ENCODE measurements at places on chromosomes 3 and 15.

DNA sequence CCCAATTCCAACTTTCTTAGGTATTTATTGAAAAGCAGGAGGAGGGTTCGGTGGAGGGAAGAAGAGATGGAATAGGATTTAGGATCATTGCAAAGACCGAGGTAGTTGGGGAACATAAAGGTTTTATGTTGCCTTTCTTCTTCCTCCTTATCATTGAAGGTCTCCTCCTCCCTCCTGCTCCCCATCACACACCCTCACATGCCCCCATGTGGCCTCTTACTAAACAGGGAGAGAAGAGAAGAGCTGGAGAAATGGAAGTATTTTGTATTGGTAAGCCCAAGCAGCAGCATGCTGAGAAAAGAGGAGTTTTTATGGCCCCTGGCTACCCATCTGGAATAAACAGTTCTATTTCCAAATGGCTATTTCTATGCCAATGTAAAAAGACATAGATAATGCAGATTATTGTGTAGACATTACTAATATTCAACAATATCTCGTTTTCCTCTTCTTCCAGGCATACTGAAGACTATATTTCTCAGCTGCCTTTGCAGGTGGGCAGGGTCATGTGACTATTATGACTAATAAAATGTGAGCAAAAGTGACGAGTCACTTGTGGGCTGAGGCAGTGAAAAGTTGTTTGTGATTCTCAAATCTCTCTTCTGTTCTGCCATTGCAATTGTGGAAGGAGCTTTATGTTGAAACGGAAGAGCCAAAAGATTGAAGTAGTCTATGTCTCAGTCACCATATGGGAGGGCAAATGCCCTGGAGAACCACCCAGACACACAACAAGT, 5.2 kb upstream of the GPR176 start:
- no peak for DNase-seq

DNA sequence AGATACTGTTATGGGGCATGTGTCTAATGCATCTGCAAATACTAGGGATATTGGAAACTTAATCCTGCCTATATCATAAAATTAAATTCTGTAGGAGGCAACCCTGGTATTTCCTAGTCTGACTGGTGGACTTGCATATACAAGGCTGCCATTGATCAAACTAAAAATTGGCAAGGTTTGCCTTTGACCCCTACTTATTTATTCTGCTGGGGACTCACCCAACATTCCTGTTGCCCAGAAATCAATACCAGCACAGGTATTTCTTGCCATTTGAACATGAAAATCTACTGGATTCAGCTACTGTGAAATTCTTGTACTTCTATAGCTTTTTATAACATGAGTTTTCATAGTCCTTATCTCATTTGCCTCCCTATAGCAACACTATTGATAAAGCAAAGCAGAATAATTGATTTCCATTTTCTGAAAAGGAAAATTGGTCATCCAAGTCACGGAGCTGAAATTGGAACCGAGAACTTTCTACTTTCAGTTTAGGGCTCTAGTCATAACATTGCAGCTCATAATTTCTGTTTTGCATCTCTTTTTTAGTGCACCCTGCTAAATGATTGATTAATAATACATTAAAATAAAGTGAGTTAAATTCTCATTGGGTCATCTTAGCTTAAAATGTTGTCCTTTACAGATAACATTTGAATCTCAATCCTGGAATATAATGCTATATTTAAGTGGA, 365.2 kb downstream of the MFSD1 start:
- DNase-seq = no peak

DNA sequence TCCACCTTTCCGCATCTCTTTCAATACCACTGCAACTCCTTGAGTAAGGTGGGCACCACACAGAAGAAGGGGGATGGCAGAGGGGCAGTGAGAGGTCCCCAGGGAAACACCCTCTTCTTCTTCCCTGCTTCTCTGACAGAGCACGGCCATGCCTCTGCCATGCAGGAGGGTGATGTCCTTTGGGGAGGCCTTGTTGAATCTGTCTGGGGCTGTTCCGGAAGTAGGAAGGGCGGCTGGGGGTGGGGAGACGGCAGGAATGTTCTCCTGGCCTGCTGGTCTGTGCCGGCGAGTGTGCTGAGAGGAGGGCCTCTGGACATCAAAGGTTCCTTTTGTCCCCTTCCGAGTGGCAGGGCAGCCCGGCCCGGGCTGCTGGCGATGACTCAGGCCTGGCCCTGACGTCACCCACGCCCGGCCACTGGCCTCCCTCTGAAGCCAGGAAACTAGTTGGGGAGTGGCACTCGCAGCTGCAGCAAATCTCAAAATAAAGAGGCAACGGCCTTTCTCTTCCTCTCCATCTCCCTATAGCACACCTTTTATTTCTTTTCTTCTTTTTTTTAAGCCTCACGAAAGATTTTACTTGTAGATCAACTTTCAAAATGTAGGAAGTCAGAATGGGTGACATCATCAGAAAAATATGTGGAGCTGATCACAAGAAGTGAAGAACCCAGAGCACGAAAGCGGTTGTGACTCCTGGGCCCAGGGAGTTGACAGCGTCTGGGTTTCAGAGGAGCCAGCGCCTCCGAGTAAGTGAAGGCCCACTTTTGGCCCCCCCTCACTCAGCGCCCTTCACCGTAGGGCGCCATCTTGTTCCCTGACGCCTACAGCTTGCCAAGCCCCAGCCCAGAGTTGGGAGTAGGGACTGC, at the start of gene ZBTB38:
Gene ZBTB38 (plus strand): TSS at position 443 of the 863 bp plus-strand sequence. CDS start 73,885 bp downstream, outside the sequence.
- DNase-seq = peak; percentile 72

DNA sequence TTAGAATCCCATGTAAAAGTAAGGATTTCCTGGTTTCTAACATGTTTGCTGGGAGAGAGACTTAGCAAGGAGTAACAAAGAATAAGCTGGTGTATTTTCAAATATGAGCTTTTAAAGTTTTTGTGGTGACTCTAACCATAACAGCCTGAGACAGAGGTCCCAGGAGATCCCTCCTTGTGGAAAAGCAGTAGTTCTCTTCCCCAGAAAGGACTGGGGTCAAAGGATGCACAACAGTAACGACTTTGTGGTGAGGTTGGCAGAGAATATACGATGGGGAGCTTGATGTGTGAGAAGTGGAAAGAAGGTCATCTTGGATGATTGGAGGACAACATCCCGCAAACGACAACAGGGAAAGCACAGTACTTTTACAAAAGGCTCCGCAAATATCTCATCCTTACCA, 38.2 kb downstream of the ABHD5 start:
- DNase-seq = no peak

GRCh38 chr3:101495552-101495951, 17.5 kb downstream of the SENP7 start:
- DNase-seq = no peak

- no peak for DNase-seq
Measured at GRCh38 chr3:34886443-34886842, 752.9 kb upstream of the ARPP21 start.

DNA sequence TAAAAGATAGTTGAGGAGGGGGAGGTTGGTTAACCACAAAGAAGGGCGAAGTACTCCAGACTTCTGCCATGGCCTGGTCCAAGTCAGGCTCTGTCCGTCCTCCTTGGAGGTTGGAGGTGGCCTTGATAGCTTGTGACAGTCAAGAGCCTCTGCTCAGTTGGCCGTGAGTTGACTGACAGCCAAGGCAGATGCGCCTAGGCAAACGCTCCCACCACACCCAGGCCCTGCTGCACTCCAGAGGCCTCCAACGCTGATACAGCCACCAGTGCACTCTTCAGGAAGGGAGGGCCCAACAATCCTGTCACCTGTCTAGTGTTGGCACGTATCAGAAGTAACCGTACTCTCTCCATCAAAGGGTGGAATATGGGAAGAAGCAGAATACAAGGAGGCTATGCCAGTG, 9.3 kb downstream of the RBPMS2 start:
- DNase-seq = no peak

DNA sequence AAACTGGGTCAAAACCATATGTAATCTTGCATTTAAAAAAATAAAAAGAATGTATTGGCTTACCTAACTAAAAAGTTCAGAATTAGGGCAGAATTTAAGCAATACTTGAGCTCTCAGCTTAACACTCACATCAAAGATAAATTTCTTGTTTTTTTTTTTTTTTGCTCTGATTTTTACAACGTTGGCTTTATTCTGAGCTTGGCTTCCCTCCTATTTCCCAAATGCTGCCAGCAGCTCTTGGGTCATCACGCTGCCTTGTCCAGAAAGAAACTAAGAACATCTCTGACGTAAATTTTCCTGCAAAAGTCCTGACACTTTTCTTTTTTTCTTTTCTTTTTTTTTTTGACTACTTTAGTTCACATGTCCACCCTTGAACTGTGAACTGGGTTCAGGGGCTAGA, 150.6 kb upstream of the TGFBR2 start:
- DNase-seq = no peak

DNA sequence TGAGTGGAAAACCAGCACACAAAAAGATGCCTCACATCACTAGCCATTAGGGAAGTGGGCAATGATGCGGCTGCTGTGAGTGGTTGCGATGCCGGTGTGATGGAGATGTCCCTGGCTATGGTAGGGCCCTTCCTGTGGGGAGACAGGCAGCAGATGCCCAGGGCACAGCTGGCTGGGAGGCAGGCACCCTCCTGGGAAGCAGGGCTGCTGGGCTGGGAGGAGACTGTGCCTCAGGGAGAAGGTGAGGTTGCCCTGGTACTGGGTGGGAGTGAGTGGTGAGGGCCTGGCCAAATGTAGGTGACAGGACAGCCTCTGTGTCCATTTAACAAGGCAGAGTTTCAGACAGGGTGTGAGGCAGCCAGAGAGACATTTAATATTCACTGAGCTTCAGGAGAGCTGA, 335.6 kb downstream of the OCA2 start:
- no peak for DNase-seq

DNA sequence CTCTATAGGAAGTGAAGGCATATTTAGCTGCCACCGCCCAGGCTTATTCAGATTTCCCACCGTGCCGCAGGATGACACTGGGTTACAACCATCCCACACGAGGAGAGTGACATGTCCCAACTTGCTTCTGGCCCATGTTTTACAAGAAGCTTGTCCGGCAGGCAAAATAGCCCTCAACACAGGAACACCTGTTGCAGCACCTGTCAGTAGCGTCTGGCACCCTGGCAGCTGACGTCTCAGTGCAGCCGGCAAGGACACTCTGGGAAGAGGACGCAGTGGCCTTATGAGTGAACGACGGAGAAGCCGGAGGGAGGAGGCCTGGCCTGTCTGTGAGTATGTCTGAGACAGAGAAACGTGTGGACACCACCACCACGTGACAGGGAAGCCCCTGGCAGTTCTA, 32.1 kb downstream of the FAM174B start:
- DNase-seq = no peak

- no peak for DNase-seq
Measured at GRCh38 chr3:132356568-132356967, 39.4 kb downstream of the ACP3 start.

DNA sequence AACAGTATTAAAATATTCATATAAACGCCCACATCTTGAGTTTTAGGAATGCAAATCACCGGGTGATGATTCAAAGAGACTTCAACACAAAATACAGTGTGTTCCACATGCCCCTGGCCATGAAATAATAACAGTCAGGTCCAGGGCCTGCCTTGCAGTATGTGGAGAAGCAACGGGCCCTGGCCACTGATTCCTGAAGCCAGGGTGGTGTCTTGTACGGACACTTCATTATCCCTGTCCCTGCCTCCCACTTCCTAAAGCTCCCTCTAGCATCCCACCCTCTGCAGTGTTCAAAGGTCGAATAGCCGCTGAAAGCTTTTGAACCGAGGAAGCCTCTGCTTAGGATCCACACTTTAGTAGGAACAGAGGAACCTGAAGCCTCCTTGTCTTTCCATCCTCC, 50.4 kb upstream of the PCSK6 start:
- no peak for DNase-seq

DNA sequence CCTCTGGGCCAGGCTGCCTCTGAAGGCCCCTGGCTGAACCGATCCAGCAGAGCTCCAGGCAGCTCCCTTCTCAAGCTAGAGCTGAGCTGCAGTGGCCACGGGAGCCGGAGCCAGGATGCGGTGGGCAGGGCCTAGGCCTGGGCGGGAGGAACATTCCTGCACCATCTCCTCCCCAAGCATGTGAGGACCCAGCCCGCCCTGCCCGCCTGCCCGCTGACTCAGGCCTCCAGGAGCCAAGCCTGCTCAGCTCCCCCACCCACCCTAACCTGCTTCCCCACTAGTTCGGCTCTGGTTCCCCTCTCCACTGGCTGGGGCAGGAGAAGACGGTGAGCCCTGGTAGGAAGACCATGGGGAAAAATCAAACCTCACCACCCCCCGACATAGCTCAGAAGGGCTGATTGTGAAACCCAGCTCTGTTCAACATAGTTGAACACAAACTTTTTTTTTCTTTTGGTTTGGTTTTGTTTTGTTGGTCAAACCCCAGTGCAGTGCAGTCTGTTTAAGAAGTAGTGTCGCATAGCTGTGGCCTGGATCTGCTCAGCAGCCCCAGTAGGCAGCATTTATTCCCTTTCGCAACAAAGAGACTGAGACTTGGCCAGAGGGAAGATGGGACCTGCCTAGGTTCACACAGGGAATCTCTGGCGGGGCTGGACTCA, 13.5 kb downstream of the SNX33 start:
- peak; percentile 79 for DNase-seq

- no peak for DNase-seq
Measured at GRCh38 chr15:31477851-31478701, 151.4 kb downstream of the KLF13 start.

GRCh38 chr15:34013746-34014145, 25.3 kb downstream of the AVEN start:
- DNase-seq = no peak

- DNase-seq = no peak
Measured at GRCh38 chr3:182241766-182242488, 530.2 kb downstream of the SOX2 start.

GRCh38 chr3:131491775-131492174, 11.0 kb downstream of the MRPL3 start:
- no peak for DNase-seq

- DNase-seq = no peak
Measured at GRCh38 chr15:42085236-42085605, 9.1 kb downstream of the PLA2G4D start.

- no peak for DNase-seq
Measured at GRCh38 chr3:59775761-59776325, 726.0 kb upstream of the CFAP20DC start.
